Nephron progenitor cell (in vitro differentiated cells): ENCODE measurements at places on chromosomes 11 and 22.

DNA sequence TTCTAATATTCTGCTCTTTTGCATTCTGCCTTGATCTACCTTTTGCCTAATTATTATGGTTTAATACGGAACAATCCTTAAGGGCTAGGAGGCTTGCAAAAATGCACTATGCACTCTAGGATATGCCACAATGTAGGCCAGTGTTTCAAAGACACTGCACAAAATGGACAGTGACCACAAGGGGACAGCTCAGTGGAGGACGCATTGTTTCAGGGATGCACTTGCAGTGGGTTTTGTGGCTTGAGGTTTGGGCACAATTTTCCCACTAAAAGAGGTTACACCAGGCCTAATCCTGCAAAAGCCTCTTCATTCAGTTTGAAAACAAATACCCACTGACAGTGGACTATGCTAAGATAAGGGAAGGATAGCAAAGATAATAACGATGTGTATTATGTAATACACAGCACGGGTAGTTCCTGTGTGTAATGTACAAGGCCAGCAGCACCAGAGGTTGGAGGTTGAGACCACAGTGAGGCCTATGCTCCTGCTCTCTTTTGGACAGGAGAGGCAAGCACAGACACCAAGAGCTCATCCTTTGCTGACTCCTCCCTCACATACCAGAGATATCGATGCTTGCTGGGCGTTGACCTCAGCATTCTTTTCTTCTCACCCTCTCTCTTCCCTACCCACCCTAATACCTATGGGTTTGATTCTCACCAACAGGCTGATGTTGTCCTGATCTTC lies 12.7 kb downstream of the MAP6 start:
- no peaks in the 10 kb centered on the region for H3K4me1 ChIP-seq
- H3K4me3 ChIP-seq = no peak overlapping the region
- peaks cover 53% of the 10 kb centered on the region for H3K27me3 ChIP-seq
- DNase-seq = no peak

- no peaks in the 10 kb centered on the region for H3K36me3 ChIP-seq
- H3K4me3 ChIP-seq = no peak overlapping the region
- no peak for DNase-seq
- H3K27me3 ChIP-seq = no peaks in the 10 kb centered on the region
These were observed 347.5 kb downstream of the DCDC1 start for GRCh38 chr11:31022080-31022479.

DNA sequence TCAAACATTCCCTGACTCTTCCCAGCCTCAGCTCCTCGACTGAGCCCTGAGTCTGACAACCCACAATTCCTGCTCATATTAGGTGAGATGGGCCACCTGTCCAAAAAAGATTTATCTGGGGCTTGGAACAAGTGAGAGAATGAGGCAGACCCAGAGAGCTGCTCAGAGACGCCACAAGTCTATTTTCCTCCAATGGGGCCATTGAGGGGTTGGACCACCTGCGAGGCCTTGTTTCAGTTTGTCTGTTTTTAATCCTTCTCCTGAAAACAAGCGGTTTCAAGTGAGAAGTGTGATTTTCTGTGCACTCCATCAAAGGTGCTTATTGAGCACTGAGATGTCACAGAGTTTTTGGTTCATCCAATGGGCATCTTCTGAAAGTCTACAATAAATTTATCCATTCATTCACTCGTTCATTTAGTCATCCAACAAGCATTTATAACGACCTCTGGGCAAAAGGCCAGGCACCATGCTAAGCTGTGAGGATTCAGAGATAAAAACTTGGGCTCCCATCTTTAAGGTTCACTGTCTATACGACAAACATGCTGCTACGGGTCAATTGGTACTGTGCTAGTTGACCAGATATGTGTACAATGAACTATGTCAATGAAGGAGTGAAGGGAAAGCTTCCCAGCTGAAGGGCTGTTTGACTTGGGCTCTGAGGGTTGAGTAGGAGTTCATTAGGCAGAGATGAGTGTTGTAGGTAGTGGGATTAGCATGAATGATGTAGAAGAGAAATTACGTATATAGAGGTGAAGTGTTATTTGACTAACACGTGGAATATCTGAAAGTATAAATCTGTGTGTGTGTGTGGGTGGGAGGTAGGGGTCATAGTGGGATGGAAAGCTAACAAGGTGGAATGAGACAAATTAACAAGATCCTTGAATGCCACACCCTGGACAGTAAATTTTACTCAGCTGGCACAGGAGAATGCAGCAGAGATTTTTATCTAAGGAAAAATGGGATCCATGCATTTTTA lies 168.9 kb downstream of the MIAT start:
- H3K27ac ChIP-seq = no peak overlapping the region
- DNase-seq = no peak
- H3K4me3 ChIP-seq = no peak overlapping the region
- no peaks in the 10 kb centered on the region for H3K36me3 ChIP-seq
- H3K4me1 ChIP-seq = peaks cover 9% of the 10 kb centered on the region

DNA sequence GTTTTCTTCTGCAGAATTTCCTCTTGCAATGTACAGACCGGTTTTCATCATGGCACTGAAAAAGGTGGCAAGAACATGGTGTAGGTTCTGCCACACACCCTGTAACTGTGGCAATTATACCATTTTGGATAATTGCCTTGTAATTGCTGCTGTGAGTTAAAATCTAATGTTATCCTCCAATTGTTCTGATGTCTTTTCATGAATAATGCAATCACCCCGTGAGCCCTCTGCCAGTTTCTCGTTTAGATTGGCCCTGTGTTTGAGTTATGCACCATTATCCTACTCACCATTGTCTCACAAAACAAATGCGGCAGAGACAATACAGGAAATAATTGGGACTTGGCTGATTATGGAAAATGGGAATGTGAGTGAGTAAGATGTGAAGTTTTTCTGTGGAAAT lies 61.8 kb upstream of the MTNR1B start:
- H3K27ac ChIP-seq = no peak overlapping the region
- H3K27me3 ChIP-seq = no peaks in the 10 kb centered on the region
- no peaks in the 10 kb centered on the region for H3K36me3 ChIP-seq
- H3K4me1 ChIP-seq = no peaks in the 10 kb centered on the region
- no peak overlapping the region for H3K4me3 ChIP-seq

- peaks cover 5% of the 10 kb centered on the region for H3K27me3 ChIP-seq
- H3K4me1 ChIP-seq = peaks cover 8% of the 10 kb centered on the region
- no peak for DNase-seq
These were observed 101.7 kb downstream of the FAM181B start for GRCh38 chr11:82631722-82632630.

- H3K27me3 ChIP-seq = peaks cover 34% of the 10 kb centered on the region
- H3K27ac ChIP-seq = no peak overlapping the region
- H3K4me1 ChIP-seq = peaks cover 18% of the 10 kb centered on the region
- H3K36me3 ChIP-seq = no peaks in the 10 kb centered on the region
These were observed 9.4 kb upstream of the GRIK4 start for GRCh38 chr11:120501976-120502755.

DNA sequence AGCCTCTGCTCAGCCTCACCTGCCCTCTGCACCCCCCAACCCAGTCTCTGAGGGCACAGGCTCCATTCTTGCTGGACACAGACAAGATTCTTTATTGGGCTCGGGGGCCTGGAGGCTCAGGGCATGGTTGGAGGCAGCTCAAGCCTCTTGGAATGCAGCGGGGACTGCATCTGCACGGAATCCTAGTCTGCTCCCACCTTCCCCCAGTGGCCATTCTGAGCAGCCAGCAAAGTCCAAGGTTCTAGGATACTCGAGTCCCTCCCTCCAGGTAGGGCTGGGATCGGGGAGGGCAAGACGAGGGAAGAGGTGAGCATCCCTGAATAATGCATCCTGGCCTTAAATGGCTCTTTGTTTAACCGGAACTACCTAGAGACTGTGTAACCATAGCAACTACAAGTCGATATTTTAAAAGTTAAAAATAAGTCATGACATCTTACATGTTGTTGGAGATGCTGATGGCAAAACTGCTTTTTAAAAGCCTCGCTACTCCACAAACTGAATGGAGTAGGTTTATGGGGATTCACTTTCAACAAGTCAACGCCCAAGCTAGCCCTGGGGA lies 10.7 kb upstream of the IGSF22 start:
- H3K27me3 ChIP-seq = peaks cover 10% of the 10 kb centered on the region
- H3K4me1 ChIP-seq = no peaks in the 10 kb centered on the region
- no peak for DNase-seq
- H3K4me3 ChIP-seq = no peak overlapping the region
- H3K36me3 ChIP-seq = no peaks in the 10 kb centered on the region

GRCh38 chr22:40276996-40277823 lies 69.1 kb upstream of the ADSL start:
- H3K27me3 ChIP-seq = no peaks in the 10 kb centered on the region
- no peak overlapping the region for H3K4me3 ChIP-seq
- DNase-seq = no peak
- H3K27ac ChIP-seq = no peak overlapping the region

DNA sequence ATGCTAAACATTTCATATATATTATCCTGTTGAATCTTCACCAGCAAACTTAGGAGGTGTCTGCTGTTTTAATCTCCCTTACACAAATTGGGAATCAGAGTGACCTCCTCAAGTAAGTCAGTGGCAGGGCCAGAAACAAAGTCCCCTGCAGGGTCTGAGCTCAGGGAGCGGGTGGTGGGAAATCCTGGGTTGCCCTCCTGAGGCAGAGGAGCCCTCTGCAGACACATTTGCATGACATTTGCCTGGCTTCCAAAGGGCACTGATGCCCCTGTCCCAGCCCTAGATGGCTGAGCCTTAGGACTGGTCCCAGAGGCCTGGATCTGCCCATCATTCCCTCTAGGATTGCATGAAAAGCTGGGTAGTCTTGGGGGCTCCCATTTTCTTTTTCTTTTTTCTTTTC lies 2.1 kb upstream of the INPP5J start:
- no peak overlapping the region for H3K4me3 ChIP-seq
- H3K27ac ChIP-seq = no peak overlapping the region
- no peaks in the 10 kb centered on the region for H3K36me3 ChIP-seq
- H3K4me1 ChIP-seq = peaks cover 27% of the 10 kb centered on the region
- H3K27me3 ChIP-seq = peaks cover 13% of the 10 kb centered on the region

- peak overlapping the region; percentile 95 for H3K4me3 ChIP-seq
- H3K36me3 ChIP-seq = peaks cover 33% of the 10 kb centered on the region
- no peak for DNase-seq
- peaks cover 54% of the 10 kb centered on the region for H3K4me1 ChIP-seq
These were observed 2.3 kb downstream of the NARS2 start for GRCh38 chr11:78572394-78572793.

DNA sequence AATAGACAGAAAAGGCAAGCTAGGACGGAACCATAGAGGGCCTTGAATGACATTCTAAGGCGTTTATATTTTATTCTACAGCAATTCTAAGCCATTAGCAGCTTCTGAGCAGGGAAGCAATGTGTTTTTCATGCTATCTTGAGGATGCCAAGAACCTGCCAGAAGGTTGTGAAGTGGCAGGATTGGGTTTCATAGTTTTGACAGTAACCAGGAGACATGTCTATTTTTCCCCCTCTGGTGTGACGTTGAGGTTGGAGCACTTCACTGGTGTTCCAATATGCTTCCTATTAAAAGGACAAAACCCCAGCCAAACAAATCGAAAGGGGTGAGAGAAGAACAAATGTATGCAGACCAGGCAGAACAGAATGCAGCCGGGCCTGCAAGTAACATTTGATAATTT lies 148.2 kb downstream of the SPATA19 start:
- no peak overlapping the region for H3K27ac ChIP-seq
- DNase-seq = no peak
- H3K36me3 ChIP-seq = no peaks in the 10 kb centered on the region
- H3K27me3 ChIP-seq = peaks cover 7% of the 10 kb centered on the region
- no peak overlapping the region for H3K4me3 ChIP-seq

DNA sequence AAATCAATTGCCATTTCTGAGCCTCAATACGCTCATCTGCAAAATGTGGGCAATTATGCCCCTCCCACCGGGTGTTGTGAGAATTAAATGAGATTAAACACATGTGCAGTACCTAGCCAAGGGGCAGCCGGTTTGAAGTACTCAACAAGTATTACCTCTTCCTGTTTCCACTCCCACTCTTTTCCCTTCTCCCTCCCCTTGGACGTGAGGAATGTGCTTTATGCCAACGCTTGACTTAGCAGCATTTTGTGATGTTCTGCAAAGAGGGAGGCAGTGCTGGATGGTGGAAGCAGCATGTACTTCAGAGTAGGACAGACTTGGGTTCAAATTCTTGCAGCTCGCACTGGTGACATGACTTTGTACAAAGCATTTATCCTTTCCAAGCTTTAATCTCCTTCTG lies 306.0 kb downstream of the BUD13 start:
- DNase-seq = no peak
- no peak overlapping the region for H3K27ac ChIP-seq
